ENCODE measurements at places on chromosomes 6 and 20. TPM values are rescaled to one million over a fixed set of nuclear protein-coding genes. Genes with fewer than 3 reads are reported as not detected.

Gene CLPSL2
- total RNA-seq: not detected

Gene TFAP2D
- not detected for total RNA-seq

Gene CPNE1
- 52.8 TPM for total RNA-seq

Gene GLP1R
- 3.1 TPM for total RNA-seq

Gene ELOVL4
- 0.19 TPM for total RNA-seq

Gene RSPH4A
- total RNA-seq: 0.24 TPM

Gene CALHM4
- not detected for total RNA-seq

Gene SNAP25
- total RNA-seq: 0.19 TPM

Gene PPP1R18
- total RNA-seq: 8.2 TPM

Gene SLCO4A1
- total RNA-seq: 20.8 TPM

Gene KHDRBS2
- total RNA-seq: not detected

Gene RIPOR3
- total RNA-seq: 7.1 TPM

Gene EGFL8
- total RNA-seq: 7.3 TPM

Gene LINC00237
- total RNA-seq: not detected

Gene ZSCAN23
- total RNA-seq: 1.4 TPM

Gene C20orf141
- total RNA-seq: not detected

Gene LY6G6F
- total RNA-seq: not detected

Gene TMEM244
- total RNA-seq: not detected

Gene DEFB124
- not detected for total RNA-seq

Gene ACSS1
- total RNA-seq: 72.5 TPM

Gene HLA-DRB5
- total RNA-seq: 46.9 TPM

Gene CST5
- total RNA-seq: not detected

Gene C6orf141
- not detected for total RNA-seq

Gene LPA
- not detected for total RNA-seq

Gene DDX43
- total RNA-seq: 0.24 TPM
